ENCODE measurements at places on chromosomes 13 and 19.

GRCh38 chr19:11061952-11062351 is 27.3 kb upstream of the LDLR start:
- no peak for DNase-seq

GRCh38 chr13:27149702-27150101 is 21.9 kb downstream of the USP12 start:
- DNase-seq: no peak

GRCh38 chr13:73411067-73411809 is 352.4 kb downstream of the KLF5 start:
- DNase-seq: no peak

- DNase-seq: no peak
These were observed 630 bp downstream of the NUCB1 start for GRCh38 chr19:48900477-48901406.

DNA sequence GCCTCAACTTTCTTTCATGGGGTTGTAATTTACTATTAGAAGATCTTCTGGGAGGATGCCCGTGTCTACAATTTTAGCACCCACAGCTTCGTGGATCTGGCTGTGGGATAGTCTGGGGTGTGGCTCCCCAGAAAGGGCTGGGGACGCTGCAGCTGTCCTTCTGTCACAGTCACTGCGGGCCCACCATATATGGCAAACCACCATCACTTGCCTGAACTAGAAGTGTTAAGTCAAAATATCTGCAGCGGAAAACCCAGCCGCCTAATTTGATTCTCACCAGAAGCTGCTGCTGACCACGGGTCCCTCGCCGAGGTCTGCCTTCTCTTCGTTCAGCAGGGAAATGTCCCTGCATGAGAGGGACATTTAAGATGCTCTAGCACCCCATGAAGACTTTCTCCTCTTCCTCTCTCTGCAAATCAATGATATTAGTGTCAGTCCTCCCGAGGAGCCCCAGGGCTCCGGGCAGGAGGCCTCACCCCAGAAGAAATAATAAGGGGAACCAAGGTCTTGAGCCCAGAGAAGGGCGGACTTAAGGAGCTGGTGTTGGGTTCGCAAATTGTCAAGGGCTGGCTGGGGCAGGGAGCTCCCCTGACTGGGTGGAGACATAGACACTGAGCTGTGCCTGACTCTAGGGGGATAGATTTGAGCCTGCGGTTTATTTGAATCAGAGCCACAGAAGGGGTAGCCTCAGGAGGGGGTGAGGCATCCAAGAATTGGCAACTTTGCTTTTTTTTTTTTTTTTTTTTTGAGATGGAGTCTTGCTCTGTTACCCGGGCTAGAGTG is 3.0 kb upstream of the MATK start:
- no peak for DNase-seq

DNA sequence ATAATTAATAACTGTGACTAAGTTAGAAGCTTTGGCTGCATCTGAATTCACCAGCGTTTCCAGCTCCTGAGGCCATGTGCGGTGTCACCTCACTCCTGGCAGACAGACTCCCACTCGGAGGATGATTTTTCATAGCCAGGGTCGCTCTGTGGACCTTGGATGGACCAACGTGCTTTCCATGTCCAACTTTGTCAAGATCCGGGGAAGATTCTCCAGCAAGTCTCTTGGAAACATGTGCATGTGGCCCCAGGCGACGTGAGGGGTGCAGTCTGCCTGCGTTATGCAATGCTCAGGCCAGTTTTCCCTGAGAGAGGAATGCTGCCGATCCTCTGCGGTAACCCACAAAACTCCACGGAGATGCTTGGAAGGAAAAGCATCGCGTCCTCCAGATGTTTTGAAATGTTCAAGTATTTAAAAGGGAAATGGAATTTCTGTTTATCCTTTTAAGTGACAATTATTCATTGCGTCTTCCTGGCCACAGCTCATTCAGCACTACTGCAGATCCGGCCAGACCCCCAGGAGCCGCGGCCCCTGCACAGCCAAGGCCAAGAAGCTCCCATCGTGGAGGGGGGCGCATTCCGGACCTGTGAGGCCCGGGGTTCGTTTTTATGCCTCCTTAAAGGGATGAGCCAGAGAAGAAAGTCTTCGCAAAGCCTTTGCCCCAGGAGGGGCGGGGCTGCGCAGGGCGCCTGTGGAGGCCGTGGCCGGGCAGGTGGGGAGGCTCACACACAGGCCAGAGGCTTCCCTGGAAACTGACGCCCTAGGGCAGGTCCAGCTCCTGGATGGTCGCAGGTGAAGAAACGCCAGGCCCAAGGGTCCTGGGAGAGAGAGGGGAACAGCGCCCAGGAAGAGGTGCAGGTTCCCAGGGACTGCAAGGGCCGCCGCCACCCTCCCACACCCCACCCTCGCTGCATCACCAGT is 46.0 kb downstream of the C13orf46 start:
- no peak for DNase-seq

DNA sequence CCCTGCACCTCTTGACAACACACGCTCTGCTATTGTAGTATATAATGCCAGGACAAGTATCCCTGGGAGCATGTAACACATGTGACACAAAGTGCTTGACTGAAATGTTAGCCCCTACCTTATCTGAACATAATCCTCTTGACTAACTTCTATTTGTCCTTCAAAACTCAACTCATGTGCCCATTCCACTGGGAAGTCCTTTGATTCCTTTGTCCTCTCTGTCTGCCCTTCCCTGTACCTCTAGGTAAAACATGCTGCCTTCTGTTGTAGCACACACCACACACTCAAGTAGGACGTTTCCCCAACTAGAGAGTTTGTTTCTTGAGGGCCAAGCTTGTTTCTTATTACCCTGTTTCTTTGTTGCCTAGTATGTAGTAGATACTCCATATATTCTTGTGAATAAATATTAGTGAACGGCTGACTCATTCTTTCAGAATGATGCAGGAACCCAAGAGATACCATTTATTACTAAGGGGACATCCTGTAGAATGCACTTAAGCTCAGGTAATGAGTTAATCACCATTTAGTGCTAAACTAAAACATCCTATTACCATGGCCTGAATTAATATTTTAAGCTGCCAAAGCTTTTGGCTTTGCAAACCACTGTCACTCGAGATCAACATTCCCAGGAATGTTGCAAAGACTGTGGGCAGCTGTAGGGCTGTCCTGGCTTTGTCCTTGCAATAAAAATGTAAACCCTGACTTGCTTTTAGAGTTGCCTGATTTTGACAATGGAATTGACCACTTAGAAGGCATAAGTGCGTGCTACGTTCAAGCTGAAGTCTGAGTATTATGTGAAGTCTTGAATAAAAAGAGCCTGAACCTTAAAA is 313.4 kb downstream of the COG6 start:
- no peak for DNase-seq

GRCh38 chr13:73991384-73991783 is 142.8 kb downstream of the KLF12 start:
- DNase-seq: peak; percentile 49

DNA sequence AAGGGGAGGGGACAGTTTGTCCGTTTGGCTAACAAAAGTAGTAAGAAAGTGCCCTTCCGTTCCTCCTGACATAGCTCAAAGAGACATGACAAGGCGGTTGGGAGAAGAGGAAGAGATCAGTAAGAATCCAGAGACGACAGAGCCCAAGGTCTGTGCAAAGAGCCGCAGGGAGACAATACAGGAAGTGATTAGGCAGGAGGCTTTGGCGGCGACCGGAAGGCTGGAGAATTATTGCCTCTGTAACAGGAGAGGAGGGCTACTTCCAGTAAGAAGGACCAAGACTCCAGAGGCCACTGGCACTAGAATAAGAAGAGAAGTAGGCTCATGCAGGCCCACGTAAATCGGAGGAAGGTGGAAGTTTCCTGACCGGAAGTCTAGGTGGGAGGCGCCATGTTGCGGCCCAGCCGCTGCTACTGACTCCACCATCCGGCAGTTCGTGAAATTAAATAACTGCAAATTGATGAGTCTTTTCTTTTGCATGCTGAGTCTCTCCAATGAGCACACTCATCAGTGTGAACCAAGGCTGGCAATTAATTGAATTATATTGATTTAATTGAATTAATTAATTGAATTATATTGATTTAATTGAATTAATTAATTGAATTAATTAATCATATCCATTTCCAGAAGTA is 9.9 kb downstream of the RFX2 start:
- no peak for DNase-seq

GRCh38 chr13:40982772-40983171 is 36.3 kb downstream of the ELF1 start:
- DNase-seq: no peak

GRCh38 chr19:38389957-38390924 is 1.7 kb downstream of the SPRED3 start:
- no peak for DNase-seq

GRCh38 chr13:74819549-74819948 is 662.4 kb downstream of the TBC1D4 start:
- DNase-seq: no peak

DNA sequence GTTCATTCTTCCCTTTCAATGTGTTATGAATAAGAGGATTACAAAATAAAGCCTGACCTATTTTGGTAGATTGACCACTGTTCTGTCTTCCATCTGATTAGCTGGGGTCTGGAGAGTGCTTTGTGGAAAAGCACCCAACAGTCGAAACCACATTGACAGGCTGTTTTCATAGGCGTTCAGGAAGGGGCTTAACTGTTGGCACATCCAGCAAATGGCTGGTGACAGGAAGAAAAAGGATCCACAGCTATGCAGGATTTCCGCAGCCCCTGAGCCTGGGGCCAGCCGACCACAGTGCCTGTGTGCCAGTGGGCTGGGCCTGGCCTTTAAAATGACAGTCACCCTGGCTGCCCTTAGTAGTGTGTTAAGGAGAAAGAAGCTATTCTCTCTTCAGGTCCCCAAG is 113.3 kb downstream of the SIPA1L3 start:
- no peak for DNase-seq

GRCh38 chr19:51417107-51417809 is at the start of gene SIGLEC10:
Gene SIGLEC10 (minus strand): TSS chr19:51417642. CDS start chr19:51417581, 61 bp downstream.
- DNase-seq: no peak

DNA sequence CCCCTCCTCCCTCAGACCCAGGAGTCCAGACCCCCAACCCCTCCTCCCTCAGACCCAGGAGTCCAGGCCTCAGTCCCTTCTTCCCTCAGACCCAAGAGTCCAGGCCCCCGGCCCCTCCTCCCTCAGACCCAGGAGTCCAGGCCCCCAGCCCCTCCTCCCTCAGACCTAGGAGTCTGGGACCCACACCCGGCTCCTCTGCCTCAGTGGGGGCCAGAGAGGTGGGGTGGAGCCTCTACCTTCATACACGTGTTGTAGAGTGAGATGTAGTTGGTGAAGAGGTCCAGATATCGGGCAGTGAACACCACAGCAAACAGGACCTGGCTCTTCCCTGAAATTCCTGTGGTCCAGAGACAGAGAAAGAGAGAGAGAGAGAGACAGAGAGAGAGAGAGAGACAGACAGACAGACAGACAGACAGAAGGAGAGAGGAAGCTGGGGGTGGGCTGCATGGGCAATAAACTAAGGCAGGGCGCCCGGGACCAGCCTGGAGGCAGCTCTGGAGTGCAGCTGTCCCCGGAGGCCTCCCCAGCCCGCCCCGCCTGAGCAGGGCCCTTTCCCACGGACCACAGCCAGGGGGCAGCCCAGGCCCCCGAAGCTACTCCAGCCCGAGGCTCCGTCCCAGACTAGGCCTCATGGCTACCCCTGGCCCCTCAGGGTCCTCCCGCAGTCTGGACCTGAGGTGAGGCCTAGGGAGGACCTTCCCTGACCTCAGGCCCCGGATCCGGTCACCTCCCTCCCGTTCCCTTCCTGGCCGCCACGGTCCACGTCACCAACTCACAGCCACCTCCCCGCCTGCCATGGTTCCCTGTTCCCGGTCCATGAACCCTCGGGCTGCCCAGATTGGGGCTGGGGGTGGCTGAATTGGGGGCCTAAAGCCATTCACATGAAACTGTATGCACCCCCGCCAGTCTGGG is 907 bp downstream of the KDELR1 start:
- DNase-seq: peak; percentile 39

DNA sequence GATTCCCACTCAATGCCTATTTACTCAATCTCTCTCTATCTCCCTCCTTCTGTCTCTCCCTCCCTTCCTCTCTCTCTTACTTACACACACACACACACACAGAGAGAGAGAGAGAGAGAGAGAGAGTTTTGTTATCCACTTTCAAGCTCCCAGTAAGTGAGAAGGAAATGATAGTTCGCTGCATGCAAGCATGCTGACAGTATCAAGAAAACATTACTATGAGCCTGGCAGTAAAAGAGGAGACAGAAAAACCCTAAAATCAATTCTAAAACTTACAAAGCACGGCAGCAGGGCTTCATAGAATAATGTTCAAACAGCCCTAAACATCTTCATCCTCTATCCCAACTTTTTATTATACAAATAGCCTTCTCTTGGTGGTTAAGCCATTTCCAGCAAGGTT is 171.9 kb downstream of the FOXO1 start:
- no peak for DNase-seq

- DNase-seq: no peak
These were observed 247.7 kb downstream of the OLFM4 start for GRCh38 chr13:53276265-53276664.

GRCh38 chr13:111625526-111626315 is 305.3 kb downstream of the TEX29 start:
- DNase-seq: no peak

GRCh38 chr19:46951171-46951986 is 68.3 kb upstream of the NPAS1 start:
- DNase-seq: no peak

DNA sequence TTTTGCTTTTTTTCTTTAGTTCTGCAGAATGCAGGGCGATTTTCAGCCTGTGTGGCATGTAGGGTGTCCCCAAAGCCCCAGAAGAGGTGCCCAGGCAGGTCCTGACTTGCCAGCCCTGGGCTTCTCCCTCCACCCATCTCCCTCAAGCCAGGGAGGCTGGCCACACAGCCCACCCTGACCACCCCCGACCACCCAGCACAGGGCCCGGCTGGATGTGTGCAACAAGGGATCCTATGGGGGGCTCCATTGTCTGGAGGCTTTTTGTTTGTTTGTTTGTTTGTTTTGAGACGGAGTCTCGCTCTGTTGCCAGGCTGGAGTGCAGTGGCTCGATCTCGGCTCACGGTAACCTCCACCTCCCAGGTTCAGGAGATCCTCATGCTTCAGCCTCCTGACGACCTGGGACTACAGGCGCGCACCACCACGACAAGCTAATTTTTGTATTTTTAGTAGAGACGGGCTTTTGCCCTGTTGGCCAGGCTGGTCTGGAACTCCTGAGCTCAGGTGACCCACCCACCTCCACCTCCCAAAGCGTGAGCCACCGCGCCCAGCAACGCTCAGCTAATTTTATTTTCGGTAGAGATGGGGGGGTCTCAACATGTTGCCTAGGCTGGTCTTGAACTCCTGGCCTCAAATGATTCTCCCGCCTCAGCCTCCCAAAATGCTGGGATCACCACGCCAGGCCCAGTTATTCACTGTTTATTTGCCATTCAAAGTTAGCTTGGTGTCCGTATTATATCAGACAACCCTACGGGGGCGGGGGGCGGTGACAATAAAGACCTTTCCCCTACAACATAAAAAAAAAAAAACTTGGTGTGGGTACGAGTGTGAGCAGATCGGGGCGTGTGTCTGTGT is 7.8 kb upstream of the MKNK2 start:
- no peak for DNase-seq

Measured in NCI-H1105 (cell line).